ENCODE measurements at places on chromosomes 5 and 9.

DNA sequence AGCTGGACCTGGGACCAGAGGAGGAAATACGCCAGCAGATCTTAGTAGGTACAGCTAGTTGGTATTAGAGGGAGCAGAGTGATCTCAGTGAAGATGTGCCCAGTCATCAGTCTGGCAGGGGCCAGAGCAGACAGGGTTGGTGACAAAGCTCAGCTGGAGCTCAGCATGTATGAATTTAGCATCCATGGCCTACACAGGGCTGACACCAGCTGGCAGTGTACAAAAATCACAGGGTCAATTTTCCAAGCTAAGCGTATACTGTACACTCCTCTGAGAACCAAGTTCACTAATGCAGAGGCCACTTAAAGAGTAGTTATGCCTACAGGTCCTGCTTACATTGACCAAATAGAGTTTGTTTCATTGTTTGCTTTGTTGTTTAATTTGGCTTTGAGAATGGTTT lies 146.6 kb downstream of the SLC24A2 start:
- DNase-seq: no peak

- DNase-seq: peak; percentile 61
These were observed at the start of gene LARP1 for GRCh38 chr5:154755361-154756008. Gene LARP1, plus strand, starts transcription at chr5:154755377. Its CDS starts 381 bp downstream, at chr5:154755758.

DNA sequence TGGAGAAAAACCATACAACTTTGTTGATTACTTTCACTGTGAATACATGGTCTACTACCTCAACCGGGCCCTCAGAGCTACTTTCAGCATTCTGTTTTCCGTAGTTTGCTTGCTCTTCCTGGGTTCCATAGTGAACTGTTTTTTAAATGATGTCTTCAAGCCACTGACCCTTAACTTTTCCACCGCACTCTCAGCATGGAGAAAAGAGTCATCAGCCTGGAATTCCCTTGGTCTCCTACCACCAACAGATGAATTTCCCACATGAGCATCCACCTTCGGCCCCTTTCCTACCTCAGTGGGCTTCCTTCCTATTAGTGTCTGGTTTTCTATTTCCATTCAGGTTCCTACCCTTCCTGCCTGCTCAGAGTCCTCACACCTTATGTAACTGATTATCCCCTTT lies 135.9 kb upstream of the ADAMTSL1 start:
- no peak for DNase-seq

- no peak for DNase-seq
These were observed 70.8 kb upstream of the HSPA9 start for GRCh38 chr5:138645778-138646575.

- DNase-seq: no peak
These were observed 62.2 kb downstream of the RAD23B start for GRCh38 chr9:107345327-107345726.

- DNase-seq: no peak
These were observed 8.0 kb upstream of the TLR4 start for GRCh38 chr9:117696154-117696553.

GRCh38 chr5:76209297-76209696 lies 126.1 kb downstream of the SV2C start:
- no peak for DNase-seq

DNA sequence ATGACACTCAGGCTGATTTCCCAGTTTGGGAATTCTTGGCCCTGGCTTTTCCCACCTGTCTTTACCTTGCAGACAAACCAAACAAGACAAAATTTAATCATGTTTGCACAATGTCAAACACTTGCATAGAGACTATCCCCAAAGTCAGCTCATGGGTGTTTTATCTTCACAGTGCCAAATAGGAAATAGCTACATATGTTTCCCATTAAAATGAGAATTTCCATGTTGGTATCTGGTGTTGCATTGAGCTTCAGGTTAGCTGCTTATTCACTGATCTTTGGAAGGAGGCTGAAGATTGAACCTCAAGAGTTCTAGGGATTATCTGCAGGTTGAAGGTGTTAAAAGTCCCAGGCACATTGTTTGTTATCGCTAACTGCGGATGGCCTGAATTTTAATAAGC lies 19.5 kb downstream of the MAP1B start:
- DNase-seq: no peak

GRCh38 chr9:88819476-88819875 lies 171.8 kb upstream of the S1PR3 start:
- no peak for DNase-seq

DNA sequence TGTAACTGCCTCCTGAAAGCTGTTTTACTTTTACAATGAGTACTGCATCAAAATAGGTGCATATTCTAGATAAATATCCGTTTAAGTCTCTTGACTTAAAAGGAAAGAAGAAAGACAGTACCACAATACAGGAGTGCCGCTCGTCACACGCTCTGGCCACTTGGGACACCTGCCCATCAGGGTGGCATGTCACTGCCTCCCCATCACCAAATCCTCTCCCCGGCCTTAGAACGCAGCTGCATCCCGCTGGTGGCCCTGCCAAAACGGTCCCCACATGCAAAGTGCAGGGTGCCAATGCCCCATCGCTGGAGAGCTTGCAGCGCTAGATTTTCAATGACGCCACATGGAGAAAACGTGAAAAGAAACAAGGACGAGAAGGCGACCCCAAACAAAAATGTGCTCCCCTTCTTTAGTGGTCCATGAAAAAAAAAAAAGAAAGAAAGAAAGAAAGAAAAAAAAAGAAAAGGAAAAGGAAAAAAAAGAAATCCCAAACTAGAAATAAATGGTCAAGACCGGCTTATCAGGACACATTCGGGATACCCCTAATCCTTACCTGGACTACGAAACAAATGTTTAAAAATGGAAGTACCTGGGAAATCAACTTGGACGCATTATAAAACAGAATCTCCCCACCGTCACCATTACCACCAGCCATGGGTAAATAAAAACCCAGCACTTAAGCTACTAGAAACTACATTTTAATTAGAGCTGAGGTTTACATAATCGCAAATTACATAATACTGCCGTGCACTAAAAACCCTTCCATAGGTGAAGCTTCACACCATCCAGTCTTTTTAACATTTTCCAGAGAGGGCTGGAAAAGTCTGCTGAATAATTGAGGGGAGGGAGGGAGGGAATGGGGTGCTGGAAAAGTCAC lies 1.0 kb downstream of the ANKH start:
- DNase-seq: peak; percentile 30

DNA sequence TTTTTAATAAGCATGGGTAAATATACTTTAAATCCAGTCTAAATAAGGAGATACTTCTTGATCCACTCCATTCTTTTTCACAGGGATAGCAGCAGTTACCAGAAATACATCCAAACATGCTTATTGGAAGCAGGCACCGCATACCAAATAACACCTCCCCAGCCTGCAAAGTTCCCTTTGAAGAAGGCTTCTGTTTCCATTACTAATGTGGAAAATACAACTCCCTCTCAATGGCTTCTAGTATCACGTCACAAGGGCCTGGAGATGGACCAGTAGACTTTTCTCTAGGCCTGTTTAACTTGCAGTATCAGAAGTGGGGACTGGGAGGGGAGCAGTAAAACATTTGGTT lies 20.8 kb downstream of the TMEM245 start:
- DNase-seq: no peak

DNA sequence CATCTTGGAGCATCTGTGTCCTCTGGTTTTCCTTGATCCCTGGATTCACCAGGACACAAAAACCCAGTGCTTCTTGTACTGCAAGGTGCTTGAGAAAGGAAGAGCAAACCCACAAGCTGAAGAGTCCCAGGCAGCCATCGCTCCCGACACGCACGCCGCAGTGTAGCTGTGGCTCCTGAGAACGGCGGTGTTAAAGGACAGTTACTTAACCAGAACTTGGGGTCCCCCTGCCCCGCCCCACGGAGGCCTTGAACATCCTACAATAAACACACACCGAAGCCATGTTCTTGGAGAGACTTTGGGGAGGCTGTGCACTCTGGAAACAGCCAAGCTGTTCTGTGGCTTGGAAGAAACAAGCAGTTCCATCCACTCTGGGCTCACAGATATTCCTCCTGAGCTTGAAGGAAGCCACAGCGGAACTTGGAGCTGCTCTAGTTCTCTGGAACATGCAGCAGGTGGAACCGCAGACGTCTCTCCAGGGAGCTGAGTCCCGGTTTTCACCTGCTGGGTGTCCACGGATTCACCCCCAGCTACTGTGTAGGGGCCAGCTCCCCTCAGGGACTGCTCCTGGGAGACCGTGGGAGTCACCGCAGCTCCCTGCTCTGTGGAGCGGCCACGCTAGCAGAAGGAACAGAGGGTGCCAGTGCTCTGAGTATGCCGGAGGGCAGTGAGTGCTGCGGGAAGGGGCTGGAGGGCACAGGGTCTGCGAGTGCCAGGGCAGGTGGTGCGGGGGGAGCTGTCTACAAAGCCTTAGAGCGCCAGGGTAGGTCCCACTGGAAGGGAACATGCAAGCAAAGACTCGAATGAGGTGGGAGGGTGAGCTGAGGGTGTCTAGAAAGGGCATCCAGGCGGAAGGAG lies 107.3 kb downstream of the ADAMTS2 start:
- no peak for DNase-seq

GRCh38 chr5:181156758-181157157 lies 9.4 kb downstream of the OR2V2 start:
- DNase-seq: no peak

GRCh38 chr5:113900816-113901215 lies 387.3 kb downstream of the YTHDC2 start:
- DNase-seq: no peak

- no peak for DNase-seq
These were observed 134.1 kb upstream of the IFNE start for GRCh38 chr9:21616082-21616778.

- DNase-seq: no peak
These were observed 233.2 kb upstream of the PRDM9 start for GRCh38 chr5:23274171-23274570.

DNA sequence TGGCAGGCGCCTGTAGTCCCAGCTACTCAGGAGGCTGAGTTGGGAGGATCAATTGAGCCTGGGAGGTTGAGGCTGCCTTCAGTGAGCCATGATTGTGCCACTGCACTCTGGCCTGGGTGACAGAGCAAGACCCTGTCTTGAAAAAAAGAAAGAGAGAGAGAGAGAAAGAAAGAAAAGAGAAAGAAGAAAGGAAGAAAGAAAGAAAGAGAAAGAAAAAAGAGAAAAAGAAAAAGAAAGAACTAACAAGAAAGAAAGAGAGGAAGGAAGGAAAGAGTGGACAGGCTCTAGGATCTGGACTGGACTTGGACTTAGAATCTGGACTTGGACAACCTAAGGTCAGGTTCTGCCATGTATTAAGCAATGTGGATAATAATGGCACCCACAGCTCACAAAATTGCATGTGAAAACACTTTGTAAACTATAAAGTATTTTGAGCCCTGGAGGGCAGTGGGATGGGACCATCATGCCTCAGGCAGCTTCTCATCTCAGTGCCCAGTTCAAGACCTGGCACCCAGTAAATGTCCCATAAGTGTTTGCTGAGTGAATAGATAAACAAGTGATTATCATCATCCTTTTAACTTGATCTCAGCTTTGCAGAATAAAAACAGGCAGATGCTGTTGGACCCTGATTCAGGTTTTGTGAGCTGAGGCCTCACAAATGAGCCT lies 12.8 kb upstream of the PHF19 start:
- DNase-seq: no peak

DNA sequence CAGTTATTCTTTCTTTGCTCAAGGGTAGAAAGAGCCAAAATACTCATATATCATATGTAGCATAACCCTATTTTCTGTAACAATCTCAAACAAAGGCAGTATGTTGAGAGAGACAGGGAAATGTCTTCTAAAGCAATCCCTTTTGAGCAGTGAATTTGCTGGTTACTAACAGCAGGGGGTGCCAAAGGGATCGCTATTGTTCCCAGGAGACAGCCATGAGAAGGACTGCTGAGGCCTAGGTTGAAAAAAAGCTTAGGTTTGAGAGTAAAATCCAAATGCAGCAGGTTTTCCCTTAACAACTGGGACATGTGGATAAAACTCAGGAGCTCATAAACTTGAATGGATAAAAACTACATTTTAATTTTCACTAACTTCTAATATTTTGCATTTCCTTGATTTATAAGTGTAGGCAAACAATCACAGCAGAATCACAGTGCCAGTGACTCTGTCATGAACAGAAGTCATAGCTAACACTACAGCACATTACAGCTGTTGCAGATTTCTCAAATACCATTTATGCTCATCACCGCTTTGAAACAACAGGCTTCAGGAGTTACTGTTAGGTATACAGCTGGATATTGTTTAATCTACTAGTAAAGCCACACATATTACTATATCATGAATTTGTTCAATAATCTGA lies 148.4 kb downstream of the MAPKAP1 start:
- peak; percentile 42 for DNase-seq

DNA sequence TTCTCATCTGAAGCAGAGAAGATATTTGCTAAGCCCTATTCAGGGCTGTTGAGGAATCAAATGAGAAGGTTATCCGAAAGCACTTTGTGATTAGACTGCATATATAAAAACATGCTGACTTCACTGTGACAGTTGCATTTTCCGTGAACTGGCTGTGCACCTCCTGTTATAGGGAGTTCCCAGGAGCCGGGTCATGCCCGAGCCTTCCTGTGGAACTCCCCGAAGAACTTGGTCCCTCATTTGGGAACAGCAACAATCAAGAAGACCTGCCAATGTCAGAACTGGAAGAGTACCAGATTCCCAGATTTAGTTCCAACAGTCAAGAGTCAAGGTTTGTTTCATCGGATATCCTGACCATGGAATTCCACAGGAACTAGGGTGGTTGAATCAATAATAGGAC lies 130.4 kb upstream of the RAI14 start:
- DNase-seq: no peak

GRCh38 chr9:4750023-4750673 lies 9.1 kb upstream of the AK3 start:
- DNase-seq: no peak

DNA sequence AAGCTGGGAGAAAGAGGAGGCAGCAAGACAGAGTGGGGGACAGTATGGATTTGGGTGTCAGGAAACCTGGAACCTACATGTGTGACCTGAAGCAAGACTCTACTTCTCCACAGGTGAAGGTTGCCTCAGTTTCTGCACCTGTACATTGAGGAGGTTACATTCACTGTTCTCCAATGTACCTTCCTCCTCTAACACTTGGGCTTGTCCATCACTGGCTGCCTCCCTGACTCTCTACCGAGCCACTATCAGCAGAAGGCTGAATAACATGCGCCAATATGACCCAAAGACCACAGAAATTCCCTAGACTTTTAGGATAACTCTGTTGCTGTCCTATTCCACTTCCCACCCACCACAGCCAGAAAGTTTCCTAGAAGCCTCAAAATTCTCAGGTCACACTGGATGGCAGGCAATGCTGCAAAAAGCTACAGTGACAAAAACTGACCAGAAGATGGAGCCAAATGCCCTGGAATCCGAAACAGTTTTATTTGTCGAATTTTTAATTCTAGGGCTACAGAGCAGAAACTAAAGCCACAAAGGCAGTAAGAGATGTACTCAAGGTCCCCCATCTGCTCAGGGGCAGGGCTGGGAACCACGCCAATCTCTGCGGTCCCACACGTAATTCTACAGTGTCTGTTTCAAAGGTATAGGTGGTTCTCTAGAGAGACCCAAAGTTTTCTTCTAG lies 64.4 kb downstream of the FAM114A2 start:
- DNase-seq: peak; percentile 9

GRCh38 chr5:11734369-11734768 lies 169.9 kb downstream of the CTNND2 start:
- no peak for DNase-seq

DNA sequence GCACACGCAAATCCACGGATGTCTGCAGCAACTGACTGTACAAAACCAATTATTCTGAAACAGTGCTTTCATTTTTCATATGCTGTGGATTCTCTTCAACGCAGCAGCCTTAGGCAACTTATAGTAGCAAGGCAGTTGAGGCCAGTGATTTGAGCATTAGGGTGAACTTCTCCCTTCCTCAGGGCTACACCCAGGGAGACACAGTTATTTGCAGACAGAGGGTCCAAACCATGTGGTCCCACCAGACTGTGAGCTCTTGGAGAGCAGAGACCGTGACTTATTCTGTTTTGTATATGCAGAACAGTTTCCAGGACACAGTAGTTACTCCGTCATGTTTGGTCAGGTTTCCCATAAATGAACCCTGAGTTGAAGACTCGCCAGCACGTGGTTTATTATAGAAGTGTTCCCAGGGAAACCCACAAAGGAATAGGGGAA lies 19.0 kb upstream of the WHRN start:
- DNase-seq: no peak
